ENCODE measurements at places on chromosomes 2 and 18.

- no peak overlapping the region for H3K27ac ChIP-seq
- no peaks in the 10 kb centered on the region for H3K36me3 ChIP-seq
- DNase-seq, result no peak
- no peak overlapping the region for H3K4me3 ChIP-seq
These were observed 79.7 kb downstream of the AGAP1 start for GRCh38 chr2:235573331-235574221.

GRCh38 chr2:23320058-23320457 lies 64.9 kb upstream of the KLHL29 start:
- no peak overlapping the region for H3K27ac ChIP-seq
- peaks cover 23% of the 10 kb centered on the region for H3K27me3 ChIP-seq
- H3K4me3 ChIP-seq, result no peak overlapping the region
- H3K36me3 ChIP-seq, result no peaks in the 10 kb centered on the region

DNA sequence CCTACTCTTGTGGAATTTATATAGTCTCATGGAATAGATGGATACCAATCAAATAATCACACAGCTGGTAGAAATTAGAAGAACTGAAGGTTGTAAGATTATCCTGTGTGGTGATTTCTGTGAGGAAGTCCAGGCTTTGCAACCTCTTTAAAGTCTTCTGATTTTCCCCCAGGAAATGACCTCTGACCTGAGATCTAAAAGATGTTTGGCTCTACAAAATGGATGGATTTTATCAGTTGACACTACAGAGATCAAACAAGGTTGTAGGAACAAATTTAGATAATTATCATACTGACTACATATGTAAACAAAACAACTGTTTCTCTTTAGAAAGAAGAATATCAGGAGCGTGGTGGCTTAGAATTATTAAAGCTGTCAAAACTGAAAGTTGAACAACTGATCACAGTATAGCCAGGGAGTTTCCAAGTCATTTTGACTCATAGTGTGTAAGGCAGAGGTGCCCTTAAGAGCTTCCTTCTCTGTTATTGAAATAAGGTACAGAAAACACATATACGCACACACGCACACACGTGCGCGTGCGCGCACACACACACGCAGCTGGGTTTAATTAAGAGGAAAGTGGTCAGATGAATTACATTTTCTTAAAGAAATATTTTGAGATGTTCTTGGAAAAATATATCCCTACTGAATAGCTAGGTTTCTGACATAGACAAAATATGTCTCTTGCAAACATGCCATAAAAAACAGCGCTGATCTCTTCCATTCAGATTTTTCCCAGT lies 35.5 kb upstream of the PELI1 start:
- H3K36me3 ChIP-seq, result no peaks in the 10 kb centered on the region
- H3K27ac ChIP-seq, result no peak overlapping the region
- no peak overlapping the region for H3K4me3 ChIP-seq
- peaks cover 16% of the 10 kb centered on the region for H3K4me1 ChIP-seq
- H3K27me3 ChIP-seq, result peaks cover 13% of the 10 kb centered on the region

DNA sequence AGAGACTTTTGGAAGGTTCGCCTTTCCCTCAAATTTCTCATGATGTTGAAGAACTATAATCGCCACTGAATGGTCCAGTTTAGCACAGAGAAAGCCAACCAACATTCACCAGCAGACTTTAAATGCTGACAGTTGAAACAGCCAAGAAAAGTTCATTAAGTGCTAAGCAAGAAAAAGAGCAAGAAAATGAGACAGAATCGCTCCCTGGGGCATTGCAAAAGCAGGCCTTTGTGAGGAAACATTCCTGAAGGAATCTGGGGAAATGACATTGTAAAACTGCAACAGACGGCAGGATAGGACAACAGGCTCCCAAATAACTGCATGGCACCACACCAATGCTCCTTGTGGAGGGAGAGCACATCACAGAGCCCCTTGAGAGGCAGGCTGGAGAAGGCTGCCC lies 269.3 kb upstream of the ID2 start:
- no peak overlapping the region for H3K27ac ChIP-seq
- peaks cover 28% of the 10 kb centered on the region for H3K27me3 ChIP-seq
- H3K4me3 ChIP-seq, result no peak overlapping the region

DNA sequence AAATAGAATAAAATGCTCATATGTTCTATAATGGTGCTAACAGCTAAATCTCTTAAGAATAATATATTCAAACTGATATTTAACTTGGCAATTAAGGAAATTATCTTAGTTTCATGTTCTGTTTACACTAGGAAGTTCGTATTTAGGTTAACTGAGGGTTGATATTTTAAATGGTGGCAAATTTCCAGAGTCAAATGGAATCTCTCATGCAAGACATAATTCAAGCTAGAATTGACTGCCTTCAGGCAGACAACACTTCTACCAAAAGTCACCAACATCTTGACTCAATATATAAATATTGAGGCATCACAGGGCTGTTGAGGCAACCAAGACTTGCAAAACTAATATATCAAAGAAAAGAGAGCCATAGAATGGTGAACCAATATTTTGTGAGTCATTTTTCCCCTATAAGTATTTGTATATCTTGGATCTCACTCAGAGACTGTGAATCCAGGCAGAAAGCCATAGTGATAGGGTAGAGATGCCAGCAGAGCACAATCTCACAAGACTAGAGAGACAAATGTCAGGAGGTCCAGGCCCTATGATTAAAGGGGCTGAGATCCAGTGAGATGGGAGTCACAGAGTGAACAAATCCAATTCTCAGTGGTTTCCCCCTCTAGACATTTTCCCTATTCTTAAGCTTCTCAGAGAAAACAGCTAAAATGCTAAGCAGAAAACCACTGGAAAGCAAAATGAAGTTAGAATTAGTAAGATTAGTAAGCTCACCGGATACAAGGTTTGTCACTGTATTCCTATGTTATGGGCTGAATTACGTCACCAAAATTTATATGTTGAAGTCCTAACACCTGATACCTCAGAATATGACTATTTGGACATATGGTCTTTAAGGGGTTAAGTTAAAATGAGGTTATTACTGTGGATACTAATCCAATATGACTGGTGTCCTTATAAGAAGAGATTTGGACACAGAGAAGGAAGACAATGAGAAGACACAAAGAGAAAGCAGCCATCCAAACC lies 358.2 kb upstream of the UBE2E3 start:
- no peak for DNase-seq
- H3K27me3 ChIP-seq, result no peaks in the 10 kb centered on the region
- no peaks in the 10 kb centered on the region for H3K36me3 ChIP-seq
- H3K4me1 ChIP-seq, result no peaks in the 10 kb centered on the region
- no peak overlapping the region for H3K27ac ChIP-seq
- H3K4me3 ChIP-seq, result no peak overlapping the region

DNA sequence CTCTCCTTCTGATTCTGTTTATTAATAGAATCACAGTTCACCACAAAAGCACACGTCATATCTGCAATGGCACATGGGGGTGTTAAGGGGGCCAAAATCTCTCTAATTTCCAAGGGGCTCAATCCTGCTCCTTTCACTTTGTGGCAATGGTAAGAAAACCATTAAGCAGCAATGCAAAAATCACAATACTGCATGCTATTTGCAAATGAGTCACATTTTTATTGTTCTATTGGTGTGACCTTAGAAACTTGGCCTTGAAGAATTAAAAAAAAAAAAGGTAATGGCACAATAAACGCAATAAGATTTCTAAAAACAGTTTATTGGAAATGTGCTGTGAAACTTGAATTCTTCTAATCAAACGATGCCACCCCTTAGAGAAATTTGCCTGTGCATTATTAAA lies 251.5 kb downstream of the ZNF521 start:
- no peak overlapping the region for H3K4me3 ChIP-seq
- no peak overlapping the region for H3K27ac ChIP-seq
- no peak for DNase-seq
- no peaks in the 10 kb centered on the region for H3K36me3 ChIP-seq
- H3K4me1 ChIP-seq, result no peaks in the 10 kb centered on the region

DNA sequence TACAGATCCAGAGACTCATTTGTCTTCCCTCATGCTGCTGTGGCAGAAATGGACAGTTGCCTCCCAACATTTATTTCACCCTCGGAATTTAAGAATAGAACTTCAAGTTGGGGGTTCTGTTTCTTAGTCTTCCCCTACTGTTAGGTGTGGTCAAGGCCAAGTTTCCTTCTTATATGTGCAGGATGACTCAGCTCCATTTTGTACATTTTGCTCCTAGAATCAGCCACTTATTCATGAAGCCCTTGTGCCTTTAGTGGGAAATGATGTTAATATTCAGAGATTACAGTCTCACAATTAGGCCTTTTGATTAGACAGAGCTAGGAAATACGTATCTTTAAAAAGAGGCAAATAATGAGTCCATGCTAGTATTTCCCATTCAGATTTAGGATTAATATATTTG lies 46.2 kb upstream of the ELOA2 start:
- H3K36me3 ChIP-seq, result no peaks in the 10 kb centered on the region
- no peaks in the 10 kb centered on the region for H3K27me3 ChIP-seq
- no peak overlapping the region for H3K27ac ChIP-seq
- no peak for DNase-seq
- no peaks in the 10 kb centered on the region for H3K4me1 ChIP-seq

DNA sequence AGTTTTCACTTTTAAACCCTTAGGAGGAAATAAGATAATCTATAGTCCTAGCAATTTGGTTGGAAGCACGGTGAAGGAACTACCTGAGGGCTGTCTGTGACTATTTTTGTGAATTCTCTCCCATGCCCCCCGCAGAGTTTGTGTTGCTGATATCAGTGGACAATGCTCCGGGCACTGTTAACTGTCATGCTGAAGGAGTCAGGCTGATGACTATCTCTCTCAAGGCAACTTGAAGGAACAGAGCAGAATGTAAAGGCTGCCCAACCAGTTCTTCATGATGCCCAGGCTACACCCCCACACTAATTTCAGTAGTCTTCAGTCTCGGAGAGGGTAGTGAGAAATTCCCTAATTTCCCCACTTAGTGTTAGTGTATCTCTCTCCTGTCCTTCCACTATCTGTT lies 21.6 kb upstream of the RAB6C start:
- no peaks in the 10 kb centered on the region for H3K4me1 ChIP-seq
- H3K4me3 ChIP-seq, result no peak overlapping the region
- H3K27me3 ChIP-seq, result no peaks in the 10 kb centered on the region
- no peak overlapping the region for H3K27ac ChIP-seq
- DNase-seq, result no peak

All from activated T-helper 2 cell treated with anti-CD3 and anti-CD28 coated beads, Interferon-gamma antibody, Interleukin-2, Interleukin-4, amounts not matched to agents 10 μg/mL and 5 μg/mL and 100 μg/mL, durations not matched to agents 14 hours and 24 hours and 36 hours (primary cell).